ENCODE measurements at places on chromosomes 16 and 17. TPM values are rescaled to one million over a fixed set of nuclear protein-coding genes. Genes with fewer than 3 reads are reported as not detected.

MPV17L gene
- total RNA-seq: 17.1 TPM

DNAH9 gene
- total RNA-seq: 1.7 TPM

GLOD4 gene
- total RNA-seq: 72.4 TPM

GPT2 gene
- 34.2 TPM for total RNA-seq

CCDC92B gene
- total RNA-seq: 1.0 TPM

PIK3R6 gene
- total RNA-seq: 1.7 TPM

IGF2BP1 gene
- not detected for total RNA-seq

CCL14 gene
- total RNA-seq: 46.9 TPM

ADCY9 gene
- 23.3 TPM for total RNA-seq

AGRP gene
- not detected for total RNA-seq

CYGB gene
- 24.6 TPM for total RNA-seq

NTN1 gene
- 14.4 TPM for total RNA-seq

SMPD3 gene
- total RNA-seq: 1.6 TPM

RNF43 gene
- total RNA-seq: 19.1 TPM

NCBP3 gene
- 46.1 TPM for total RNA-seq

KRTAP2-2 gene
- not detected for total RNA-seq

CD300E gene
- total RNA-seq: 0.73 TPM

CRISPLD2 gene
- 192 TPM for total RNA-seq

RCVRN gene
- not detected for total RNA-seq

FAM171A2 gene
- 0.78 TPM for total RNA-seq

SLC6A2 gene
- 4.6 TPM for total RNA-seq

AANAT gene
- total RNA-seq: not detected

ABCC6 gene
- total RNA-seq: 0.29 TPM

CEP295NL gene
- total RNA-seq: 5.2 TPM

DCXR gene
- total RNA-seq: 176 TPM

SLC9A5 gene
- total RNA-seq: 0.86 TPM

ENO3 gene
- 6.2 TPM for total RNA-seq

CARD14 gene
- total RNA-seq: 19.3 TPM

PSMD7 gene
- total RNA-seq: 83.3 TPM

CBX2 gene
- total RNA-seq: 3.8 TPM

WNT3 gene
- 1.0 TPM for total RNA-seq

MYH4 gene
- not detected for total RNA-seq

GPR142 gene
- 0.52 TPM for total RNA-seq

LRRC36 gene
- not detected for total RNA-seq

TBC1D3K gene
- not detected for total RNA-seq

CLDN9 gene
- 0.42 TPM for total RNA-seq
